HFFc6 (cell line): ENCODE measurements at places on chromosomes 11 and 22. TPM values are rescaled to one million over a fixed set of nuclear protein-coding genes. Genes with fewer than 3 reads are reported as not detected.

- H3K36me3 ChIP-seq, result peaks cover 47% of the 10 kb centered on the region
- H3K4me1 ChIP-seq, result peaks cover 78% of the 10 kb centered on the region
- H3K4me3 ChIP-seq, result peak overlapping the region; percentile 96
- H3K27ac ChIP-seq, result peak overlapping the region; percentile 96
- peaks cover 2% of the 10 kb centered on the region for H3K27me3 ChIP-seq
Measured at GRCh38 chr11:33733980-33734379, 2.2 kb downstream of the CD59 start.

Gene SCGB1A1
- total RNA-seq, result not detected in 3 replicates

DNA sequence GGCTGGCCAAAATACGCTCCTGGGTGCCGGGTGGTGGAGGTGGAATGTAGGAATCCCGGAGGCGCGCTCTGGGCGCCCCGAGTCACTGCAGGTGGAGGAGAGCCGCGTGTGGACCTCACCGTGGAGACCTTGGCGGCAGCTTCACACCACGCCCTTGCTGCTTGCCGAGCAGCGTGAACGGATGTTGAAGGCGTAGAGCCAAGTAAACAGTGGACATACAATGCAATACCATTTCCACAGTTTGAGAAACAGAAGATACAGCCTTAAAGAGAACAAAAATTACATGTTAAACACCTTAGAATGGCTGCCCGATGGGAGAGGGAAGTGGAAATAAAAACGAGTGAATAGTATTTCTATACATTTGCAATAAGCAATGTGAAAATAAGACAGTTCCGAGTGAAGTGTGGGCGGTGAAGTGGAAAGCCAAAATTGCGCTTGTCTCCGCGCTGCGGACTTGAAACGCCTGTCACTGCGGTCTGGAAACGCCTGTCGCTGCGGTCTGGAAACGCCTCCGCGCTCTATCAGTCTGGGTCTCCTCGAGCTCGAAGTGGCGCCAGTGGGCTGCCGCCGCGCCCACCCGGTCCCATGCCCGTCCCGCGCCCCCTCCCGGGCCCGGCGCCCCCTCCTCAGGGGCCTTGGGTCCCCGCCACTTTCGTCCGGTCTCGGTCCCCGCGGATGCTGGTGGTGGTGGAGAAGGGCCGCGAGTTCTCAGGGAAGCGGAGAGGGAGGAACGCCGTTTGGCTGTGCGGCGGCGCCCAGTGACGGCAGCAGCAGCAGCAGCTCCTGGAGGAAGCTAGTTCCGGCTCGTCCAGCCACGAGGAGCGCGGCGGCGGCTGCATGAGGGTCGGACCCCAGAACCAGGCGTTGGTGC, 1.6 kb downstream of the NCR3LG1 start:
- peaks cover 32% of the 10 kb centered on the region for H3K4me1 ChIP-seq
- peak overlapping the region; percentile 95 for H3K4me3 ChIP-seq
- peaks cover 5% of the 10 kb centered on the region; the same call in 1 of the 2 replicates for H3K36me3 ChIP-seq

GRCh38 chr11:26199331-26200095, 132.4 kb upstream of the ANO3 start:
- no peak for DNase-seq
- no peak overlapping the region for H3K27ac ChIP-seq
- no peaks in the 10 kb centered on the region for H3K36me3 ChIP-seq
- H3K27me3 ChIP-seq, result no peaks in the 10 kb centered on the region

- H3K4me3 ChIP-seq, result no peak overlapping the region
- no peaks in the 10 kb centered on the region for H3K27me3 ChIP-seq
- DNase-seq, result no peak
- no peak overlapping the region for H3K27ac ChIP-seq
Measured at GRCh38 chr11:60168306-60168705, 14.6 kb downstream of the MS4A6A start.

Gene CEP126
- 1.7 to 2.2 TPM (median 2.0 TPM) in 3 replicates for total RNA-seq

- DNase-seq, result no peak
- no peaks in the 10 kb centered on the region; the same call in 1 of the 2 replicates for H3K36me3 ChIP-seq
- H3K27me3 ChIP-seq, result no peaks in the 10 kb centered on the region
Measured at GRCh38 chr22:21857481-21857914, 9.9 kb downstream of the MAPK1 start.

DNA sequence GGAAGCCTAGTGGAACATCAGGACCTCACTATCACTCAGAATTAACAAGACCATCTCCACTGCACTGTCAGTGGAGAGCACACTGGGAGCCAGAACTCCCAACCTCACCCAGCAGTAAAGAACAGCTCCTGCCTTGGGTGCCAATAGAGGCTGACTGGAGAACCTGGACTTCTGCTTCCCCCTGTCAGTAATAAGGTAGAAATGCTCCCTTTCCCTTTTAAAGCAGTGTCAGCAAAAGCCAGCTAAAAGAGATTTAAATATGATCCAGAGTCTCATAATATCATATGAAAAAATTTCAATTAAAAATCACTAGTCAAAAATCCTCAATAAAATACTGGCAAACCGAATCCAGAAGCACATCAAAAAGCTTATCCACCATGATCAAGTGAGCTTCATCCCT, 82.8 kb downstream of the SPATA19 start:
- H3K27ac ChIP-seq, result no peak overlapping the region
- H3K4me3 ChIP-seq, result no peak overlapping the region
- no peaks in the 10 kb centered on the region for H3K4me1 ChIP-seq
- H3K27me3 ChIP-seq, result no peaks in the 10 kb centered on the region

Gene SIK3
- total RNA-seq, result 16.2 to 23.3 TPM (median 16.7 TPM) in 3 replicates
